ENCODE measurements at places on chromosomes 12 and 14.

GRCh38 chr12:73180734-73181133, 908.6 kb downstream of the TRHDE start:
- DNase-seq = no peak

GRCh38 chr14:71586131-71586897, 345.9 kb upstream of the RGS6 start:
- no peak for DNase-seq

DNA sequence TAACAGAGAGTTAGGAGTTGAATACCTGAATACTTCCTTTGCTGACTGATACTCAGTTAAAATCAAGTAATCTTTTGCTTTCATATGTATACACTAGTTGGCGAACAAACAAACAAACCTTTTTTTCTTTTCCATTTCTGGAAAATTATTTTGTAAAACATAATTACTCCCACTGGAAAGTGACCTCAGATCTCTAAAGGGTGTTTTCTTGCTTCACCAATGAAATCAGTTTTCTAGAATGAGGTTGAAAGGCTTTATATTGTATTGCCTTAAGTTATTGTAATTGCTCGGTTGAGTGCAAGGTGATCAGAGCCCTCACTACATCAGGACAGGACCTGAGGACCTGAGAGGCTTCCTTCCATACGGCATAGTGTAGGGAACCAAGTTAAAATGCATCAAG, at the start of gene OR4K1:
TSS of gene OR4K1 (plus strand) at position 301 of the 400 bp plus-strand sequence. CDS start 4,750 bp downstream, outside the sequence.
- DNase-seq = no peak

GRCh38 chr12:108495054-108495453, 20.0 kb upstream of the FICD start:
- no peak for DNase-seq

GRCh38 chr12:89239534-89239933, 112.8 kb downstream of the DUSP6 start:
- no peak for DNase-seq

- DNase-seq = no peak
Measured at GRCh38 chr12:120668868-120669840, 17.8 kb upstream of the MLEC start.

- DNase-seq = no peak
Measured at GRCh38 chr12:46103559-46104383, 113.4 kb upstream of the SCAF11 start.

DNA sequence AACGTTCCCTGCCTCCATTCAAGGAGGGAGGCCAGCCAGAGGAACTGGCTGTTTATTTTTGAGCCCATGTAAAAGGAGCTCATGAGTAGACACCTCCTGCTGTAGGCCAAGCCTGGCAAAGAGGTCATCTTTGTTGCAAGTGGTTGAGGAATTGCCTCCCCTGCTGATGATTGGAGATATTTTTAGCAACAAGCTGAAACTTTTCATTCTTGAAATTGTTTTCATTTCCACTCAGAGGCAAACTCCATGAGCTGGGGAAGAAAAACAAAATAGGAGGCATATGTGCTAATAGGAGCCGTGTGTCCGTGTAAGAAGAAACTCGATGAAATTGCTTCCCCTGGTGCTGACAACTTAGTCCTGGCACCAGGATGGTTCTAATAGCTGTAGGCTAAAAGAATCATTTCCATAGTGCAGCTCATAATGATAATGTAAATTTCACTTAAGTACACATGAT, 440.1 kb upstream of the FAR2 start:
- no peak for DNase-seq

DNA sequence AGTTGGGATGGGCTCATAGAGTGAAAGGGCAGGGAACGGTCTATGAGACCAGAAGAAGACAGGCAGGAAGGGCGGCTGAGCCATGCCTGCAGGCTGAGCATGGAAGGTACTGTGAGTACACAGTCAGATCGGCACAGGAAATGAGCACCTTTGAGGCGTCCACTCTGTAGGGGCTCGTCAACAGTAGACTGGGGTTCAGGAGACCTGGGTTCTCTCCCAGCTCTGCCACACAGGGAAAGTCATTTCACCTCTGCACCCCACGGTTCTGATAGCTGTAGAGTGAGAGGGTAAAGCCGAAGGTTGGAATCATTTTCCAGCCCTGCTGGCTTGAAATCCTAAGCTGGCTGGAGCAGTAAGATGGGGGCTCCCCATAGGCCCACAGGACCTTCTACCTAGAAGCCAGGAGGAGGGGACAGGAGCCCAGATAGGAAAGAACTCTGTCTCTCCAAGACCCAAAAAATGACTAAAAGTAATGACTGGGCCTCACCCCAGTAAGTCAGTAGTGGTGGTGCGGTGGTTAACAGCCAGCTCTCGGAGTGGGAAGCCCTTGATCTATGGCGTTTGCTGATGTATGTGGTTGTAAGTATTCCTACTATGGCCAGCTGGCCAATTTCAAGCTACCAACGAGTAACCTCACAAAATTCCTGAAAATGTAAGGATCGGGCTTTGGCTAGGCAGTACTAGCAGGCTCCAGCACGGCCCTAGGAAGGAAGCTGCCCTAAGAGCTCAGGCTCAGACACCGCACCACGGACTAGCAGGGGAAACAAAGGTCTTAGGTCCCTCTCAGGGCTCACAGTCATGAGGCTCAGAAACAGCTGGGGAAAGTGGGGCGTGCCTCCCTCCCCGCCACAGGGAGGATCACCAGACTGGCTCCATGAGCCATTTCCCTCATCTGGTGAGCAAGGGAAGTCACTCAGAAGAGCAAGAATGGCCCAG, 10.3 kb upstream of the CD27 start:
- no peak for DNase-seq

DNA sequence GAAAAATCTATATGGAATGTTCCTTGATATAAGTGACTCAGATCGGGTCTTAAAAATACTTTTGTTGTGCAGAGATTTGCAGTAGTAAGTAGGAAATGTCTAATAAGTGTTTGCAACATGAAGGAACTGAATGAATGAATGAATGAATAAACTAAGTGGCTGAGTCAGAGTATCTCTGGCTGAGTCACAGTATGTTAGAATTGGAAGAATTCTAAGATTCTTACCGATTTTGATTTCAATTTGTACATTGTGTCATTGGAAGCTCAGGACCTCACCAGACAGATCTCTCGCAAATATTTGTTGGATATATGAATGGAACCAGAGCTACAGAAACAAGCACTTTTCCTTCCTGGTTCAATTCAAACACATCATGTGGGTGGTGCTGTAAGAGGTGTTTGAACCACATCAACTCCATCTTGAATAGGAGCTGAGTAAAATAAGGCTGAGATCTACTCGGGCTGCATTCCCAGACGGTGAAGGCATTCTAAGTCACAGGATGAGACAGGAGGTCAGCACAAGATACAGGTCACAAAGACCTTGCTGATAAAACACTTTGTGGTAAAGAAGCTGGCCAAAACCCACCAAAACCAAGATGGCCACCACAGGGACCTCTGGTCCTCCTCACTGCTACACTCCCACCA, 123.9 kb upstream of the FOXN3 start:
- DNase-seq = no peak
